ENCODE measurements at places on chromosomes 1 and 21. TPM values are rescaled to one million over a fixed set of nuclear protein-coding genes. Genes with fewer than 3 reads are reported as not detected.

DNA sequence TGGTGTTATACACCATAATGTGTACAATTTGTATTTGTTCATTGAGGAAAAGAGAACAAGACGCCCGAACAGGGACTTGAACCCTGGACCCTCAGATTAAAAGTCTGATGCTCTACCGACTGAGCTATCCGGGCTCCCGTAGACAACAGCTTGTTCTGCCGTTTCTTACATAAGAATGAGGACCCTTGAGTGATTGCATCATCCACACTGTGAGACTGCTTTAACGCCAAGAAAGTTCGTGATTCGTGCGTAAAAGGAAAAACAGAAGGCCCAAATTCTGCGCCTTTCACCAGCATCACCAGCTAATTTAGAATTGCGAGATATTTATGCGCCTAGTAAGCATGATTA lies 9.3 kb upstream of the MDM4 start:
- peak; percentile 97 for DNase-seq

GRCh38 chr1:170354246-170354645 lies 177.7 kb upstream of the GORAB start:
- DNase-seq: no peak

GRCh38 chr1:202158810-202159533 lies 1.4 kb downstream of the PTPN7 start:
- DNase-seq: no peak

- no peak for DNase-seq
Measured at GRCh38 chr1:33740040-33740744, 123.7 kb upstream of the HMGB4 start.

- DNase-seq: no peak
Measured at GRCh38 chr1:168947041-168947440, 159.4 kb upstream of the ATP1B1 start.

DNA sequence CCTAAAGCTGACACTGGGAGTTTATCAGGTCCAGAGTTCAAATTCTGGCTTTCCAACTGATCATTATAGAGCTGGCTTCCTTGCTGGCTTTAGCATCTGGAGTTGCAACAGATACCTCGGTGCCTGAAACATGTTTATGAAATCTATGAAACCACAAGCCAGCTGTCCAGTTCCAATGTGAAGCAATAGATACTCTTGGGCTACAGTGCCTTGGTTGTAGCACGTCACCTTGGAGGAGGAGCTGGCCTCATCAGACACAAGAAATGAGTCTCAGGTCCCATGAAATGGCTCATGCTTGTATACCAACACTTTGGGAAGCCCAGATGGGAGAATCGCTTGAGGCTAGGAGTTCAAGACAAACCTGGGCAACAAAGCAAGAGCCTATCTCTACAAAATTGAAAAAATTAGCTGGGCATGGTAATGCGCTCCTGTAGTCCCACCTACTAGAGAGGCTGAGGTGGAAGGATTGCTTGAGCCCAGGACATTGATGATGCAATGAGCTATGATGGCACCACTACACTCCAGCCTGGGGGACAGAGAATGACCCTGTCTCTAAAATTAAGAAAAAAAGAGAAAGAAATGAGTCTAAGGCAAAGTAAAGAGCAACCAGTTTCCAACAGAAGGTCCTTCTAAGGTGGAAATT lies 132.5 kb upstream of the ZNF648 start:
- no peak for DNase-seq

GRCh38 chr1:119721896-119722295 lies 10.2 kb downstream of the PHGDH start:
- no peak for DNase-seq

- DNase-seq: peak; percentile 77
Measured at GRCh38 chr1:246292571-246292970, 214.5 kb downstream of the SMYD3 start.

DNA sequence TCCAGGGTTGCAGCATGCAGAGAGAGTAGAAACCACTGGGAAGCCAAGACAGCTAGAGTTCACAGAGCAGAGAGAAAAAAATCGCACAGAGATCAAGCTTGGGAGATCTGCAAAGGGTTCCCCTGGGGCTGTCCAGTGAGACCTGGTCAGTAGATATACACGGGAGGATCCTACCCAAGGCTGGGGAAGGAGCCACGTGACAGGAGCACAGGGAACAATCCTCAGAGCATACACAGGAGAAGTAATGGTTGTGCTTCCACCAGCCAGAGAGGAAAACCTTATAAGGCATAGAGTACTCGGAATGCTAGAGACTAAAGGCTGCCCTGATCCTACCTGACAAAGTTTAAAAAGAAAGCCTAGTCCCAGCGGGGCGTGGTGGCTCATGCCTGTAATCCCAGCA lies 53.9 kb downstream of the GABPA start:
- DNase-seq: no peak

DNA sequence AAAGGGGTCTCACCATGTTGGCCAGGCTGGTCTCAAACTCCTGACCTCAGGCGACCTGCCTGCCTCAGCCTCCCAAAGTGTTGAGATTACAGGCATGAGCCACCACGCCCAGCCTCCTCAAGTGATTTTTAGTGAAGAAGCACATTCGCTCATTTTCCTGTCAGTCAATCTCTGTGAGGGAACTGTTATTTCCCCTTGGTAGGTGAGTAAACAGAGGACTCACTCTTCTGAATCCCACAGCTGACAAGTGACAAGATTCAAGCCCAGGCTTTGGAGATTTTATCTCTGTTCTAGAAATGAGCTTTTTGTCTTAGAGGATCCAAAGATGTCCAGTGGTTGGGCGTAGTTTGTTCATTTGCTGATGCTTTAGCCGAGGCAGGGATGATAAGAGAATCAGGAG lies 43.9 kb upstream of the TACSTD2 start:
- no peak for DNase-seq

DNA sequence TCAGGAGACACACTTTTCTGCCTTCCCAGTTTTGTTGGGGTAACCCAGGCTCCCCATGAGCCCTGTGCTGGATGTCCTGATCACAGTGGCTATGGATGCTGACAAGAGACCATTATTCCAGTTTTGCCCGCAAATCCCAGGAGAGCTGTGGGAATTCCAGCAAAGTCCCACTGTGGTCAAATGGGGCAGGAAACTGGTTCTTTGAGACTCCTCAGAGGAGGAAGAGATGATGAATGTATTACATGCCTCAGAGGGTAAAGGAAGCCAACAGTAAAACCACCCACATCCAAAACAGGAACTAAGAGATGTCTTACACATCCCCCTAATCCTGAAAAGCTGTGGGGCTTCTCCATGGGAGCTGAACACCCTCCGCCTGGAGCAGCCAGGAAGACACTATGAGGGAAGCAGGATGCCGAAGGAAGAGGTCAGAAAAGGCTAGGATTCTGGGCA lies 12.8 kb upstream of the MPZL1 start:
- DNase-seq: no peak

DNA sequence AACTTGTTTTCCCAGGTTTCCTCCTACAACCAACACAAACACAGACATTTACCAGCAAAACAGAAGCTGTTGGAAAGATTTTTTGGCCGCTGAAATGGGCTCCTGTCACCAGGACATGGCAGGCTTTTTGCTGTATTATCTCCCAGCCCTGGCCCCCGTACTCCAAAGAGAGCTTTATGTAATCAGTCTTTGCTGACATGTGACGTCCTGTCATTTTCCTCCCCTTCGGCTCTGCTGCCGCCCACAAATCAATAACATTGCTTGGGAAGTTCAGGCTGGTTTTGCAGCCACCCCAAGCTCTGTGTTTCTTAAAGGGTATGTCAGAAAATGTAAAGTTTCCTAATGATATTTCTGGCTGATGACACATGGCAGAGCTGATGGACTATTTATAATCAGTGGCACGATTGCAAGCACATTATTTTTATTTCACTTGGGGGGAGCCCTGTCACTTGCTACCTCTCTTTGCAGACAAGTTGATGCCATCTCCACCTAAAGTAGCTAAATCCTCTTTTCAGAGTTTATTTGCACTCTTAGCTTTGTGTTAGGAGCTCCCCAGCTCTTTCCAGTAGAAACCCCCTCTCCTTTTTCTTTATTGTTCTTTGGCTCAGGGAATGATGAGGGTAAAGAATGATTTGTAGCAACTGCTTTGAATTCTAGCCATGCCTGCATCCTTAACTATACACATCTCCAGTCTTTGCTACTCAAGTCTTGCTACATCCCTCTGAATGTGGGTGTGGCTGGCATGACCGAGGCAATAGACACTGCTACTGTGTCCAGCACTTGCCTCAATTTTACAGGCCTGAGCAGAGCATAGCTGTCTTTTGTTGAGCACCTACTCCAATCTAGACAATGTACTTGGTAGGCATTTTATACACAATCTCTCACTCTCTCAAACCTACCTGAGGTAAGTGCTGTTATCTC lies 67.3 kb downstream of the ELAVL4 start:
- no peak for DNase-seq

The S1PR1 gene
- total RNA-seq: 137 TPM

The DNM3 gene
- total RNA-seq: 3.6 TPM

The UBXN10 gene
- total RNA-seq: not detected

The PGLYRP4 gene
- not detected for total RNA-seq

The TCEANC2 gene
- 5.1 TPM for total RNA-seq

The TCEA3 gene
- 3.4 TPM for total RNA-seq

All from endothelial cell of umbilical vein (primary cell).